ENCODE measurements at places on chromosomes 5 and 9.

- DNase-seq, result no peak
Measured at GRCh38 chr5:157761690-157762621, 18.4 kb downstream of the LSM11 start.

- no peak for DNase-seq
Measured at GRCh38 chr9:79490657-79491248, 81.0 kb upstream of the TLE4 start.

- DNase-seq, result no peak
Measured at GRCh38 chr9:111094958-111095357, 56.7 kb upstream of the LPAR1 start.

DNA sequence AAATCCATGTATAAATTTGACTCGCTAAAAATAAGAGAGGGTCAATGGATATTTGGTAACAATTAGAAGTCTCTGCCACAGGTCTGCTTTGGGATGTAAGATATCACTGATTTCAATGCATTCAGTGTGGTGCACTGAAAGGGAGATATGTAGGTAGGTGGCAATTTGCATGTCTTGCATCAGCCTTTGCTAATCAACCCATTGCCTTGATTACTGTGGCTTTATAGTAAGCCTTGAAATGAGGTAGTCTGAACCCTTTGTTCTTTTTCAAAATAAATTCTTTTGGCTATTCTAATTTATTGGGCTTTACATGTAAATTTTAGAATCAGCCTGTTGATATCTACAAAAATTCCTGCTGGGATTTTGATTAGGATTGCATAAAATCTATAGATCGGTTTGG is 15.8 kb upstream of the TBCA start:
- no peak for DNase-seq

GRCh38 chr5:3343911-3344310 is 251.7 kb upstream of the IRX1 start:
- DNase-seq, result no peak

DNA sequence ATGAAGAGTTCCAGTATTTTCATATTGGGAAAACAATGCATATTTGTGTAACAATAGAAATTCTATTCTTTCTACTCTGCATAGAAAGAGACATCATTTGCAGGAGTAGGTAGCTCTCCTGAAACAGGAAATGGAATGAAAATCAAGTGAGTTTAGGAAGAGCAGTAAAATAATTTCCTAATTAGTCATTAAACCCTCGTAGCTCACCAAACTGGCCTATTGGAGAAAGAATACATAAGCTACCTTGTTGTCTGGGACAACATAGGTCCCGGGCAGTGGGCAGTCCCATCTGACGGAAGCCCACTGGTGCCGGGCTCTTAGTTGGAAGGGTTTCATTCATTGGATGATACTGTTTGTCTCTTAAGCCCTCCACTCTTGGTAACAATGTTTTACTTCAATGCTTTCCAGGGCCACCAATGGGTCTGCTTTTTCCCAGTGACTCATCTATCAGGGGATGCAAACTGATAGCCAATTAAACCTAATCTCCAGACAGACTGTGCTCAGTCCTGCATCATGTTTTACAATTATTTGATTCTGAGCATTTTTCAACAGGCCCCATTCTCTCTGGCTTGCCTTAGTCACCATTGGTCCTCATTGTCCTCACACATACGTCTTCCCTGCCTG is 46.5 kb downstream of the GNA14 start:
- DNase-seq, result no peak

DNA sequence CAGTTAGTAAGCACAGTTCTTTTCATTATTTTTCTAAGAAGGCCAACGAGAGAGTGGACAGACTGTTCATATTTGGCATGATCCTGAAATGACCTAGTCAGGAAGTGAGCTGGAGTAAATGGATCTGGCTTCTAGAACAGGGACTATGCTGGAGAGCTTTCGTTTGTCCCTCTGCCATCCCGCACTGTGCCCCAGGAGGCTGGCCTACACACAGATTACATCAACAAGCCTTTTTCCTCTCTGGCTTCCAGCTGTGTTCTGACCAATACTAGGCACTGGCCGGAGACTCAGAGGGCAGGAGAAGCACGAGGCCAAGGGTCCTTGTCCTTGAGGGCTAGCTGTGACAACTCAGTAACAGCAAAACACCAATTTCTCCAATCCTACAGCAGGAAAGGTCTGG is 127.8 kb downstream of the MED27 start:
- no peak for DNase-seq

- no peak for DNase-seq
Measured at GRCh38 chr9:18452276-18452675, 21.7 kb upstream of the ADAMTSL1 start.

- no peak for DNase-seq
Measured at GRCh38 chr5:150107909-150108447, 21.6 kb upstream of the CSF1R start.

- no peak for DNase-seq
Measured at GRCh38 chr9:98768344-98768743, 28.0 kb downstream of the ANKS6 start.

DNA sequence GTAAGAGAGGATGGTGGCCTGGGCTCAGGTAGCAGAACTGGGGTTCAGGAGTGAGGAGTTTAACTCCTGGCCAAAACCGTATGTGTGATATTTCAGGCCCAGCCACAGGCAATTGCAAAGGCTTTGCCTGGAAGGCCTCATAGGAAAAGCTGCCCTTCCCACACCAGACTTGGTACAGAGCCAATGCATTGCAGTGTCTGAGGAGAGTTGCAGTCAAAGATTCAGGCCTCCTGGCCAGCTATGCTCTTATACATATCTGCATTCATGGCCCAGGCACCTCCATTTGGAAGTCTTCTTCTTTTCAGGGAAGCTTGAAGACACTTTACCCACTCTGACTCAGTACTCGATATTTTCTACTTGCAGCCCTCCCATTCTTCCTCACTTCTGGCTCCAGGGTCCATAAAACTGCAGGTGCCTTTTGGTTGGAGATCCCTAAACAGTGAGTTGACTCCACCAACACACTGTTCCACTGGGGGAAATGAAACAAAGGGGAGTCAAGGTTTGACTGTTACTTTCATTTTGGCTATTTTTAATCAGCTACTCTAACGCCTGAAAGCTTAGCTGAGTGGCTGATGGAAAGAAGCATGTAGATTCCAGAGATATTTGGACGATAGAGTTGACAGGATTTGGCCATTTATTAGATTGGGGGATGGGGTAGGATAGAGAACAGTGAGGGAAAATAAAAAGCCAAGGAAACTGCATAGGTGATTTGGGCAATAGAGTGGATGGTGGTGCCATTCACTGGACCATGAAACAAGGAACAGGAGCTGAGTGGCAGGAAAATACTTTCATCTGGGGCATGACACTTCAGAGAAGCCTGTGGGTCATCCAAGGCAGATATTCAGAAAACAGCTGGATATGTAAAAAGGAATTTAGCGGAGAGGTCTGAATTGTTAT is 30.6 kb upstream of the IL33 start:
- DNase-seq, result no peak

DNA sequence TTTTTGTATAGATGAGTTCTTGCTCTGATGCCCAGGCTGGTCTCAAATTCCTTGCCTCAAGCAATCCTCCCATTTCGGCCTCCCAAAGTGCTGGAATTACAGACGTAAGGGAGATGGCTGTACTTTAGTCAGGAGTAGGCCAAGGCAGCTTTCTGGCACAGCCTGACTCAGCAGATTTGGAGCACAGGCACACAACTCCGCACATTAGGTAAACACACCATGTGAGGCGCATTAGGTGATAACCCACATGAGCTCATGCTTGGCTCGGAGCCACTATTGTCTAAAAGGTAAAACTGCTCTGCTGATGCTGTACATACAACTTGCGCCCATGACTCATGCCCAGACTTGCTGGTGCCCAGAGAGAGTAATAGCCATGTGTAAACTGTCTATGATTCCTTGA is 1157.9 kb downstream of the TAF11L14 start:
- DNase-seq, result no peak

GRCh38 chr9:133973791-133974630 is 18.1 kb downstream of the VAV2 start:
- DNase-seq, result no peak

DNA sequence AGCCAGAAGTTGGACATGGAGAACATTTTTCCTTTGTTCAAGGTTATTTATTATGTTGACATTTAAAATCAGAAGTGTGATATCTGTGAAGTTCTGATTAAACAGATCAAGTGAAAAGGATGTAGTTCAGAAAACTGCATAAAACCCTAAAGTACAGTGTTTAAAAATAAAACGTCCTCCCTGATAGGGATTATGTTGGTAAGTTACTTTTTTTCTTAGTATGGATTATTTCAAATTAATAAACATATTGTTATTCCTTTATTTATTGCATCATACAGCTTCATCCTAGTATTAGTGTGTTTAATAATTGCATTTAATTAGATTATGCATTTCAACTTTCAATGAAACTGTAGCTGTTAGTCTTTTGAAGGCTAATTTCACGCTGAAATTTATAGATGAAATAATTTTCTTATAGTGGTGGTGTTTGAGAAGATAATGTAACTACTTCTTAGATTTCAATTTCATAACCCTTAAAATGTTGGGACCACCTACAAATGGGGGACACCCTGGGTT is 157.9 kb upstream of the DMRT1 start:
- no peak for DNase-seq

GRCh38 chr5:53165431-53166182 is 56.0 kb upstream of the MOCS2 start:
- DNase-seq, result no peak

DNA sequence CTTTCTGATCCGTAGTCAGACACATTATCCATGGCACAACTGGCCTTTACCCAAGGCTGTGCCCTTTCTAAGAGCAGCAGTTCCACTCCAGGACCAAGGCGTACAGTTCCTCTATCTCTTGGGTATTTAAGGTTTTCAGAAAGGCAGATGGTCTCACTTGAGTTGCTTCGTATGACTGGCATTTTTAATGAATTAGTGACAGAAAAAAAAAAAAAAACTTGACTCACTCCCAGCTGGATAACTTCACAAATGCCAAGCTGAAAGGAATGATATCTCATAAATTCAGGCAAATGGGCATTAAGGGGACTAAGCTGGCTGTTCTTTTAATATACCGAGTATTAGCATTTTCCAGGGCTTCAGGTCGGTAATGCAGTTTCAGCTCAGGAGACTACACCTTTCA is 60.7 kb downstream of the SLC24A2 start:
- no peak for DNase-seq

- DNase-seq, result no peak
Measured at GRCh38 chr5:68426586-68426985, 211.0 kb downstream of the PIK3R1 start.

Measured in stimulated activated CD8-positive, alpha-beta memory T cell treated with anti-CD3 and anti-CD28 coated beads, Interleukin-4, amount 100 ng/mL, for 1 hour (primary cell).